ENCODE measurements at places on chromosomes 7 and 10.

DNA sequence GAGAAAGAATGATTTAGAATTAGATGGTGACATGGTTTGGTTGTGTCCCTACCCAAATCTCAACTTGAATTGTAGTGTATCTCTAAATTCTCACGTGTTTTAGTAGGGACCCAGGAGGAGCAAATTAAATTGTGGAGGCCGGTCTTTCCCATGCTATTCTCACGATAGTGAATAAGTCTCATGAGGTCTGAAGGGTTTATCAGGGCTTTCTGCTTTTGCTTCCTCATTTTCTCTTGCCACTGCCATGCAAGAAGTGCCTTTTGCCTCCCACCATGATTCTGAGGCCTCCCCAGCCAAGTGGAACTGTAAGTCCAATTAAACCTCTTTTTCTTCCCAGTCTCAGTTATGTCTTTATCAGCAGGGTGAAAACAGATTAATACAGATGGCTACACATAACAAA, 167.4 kb upstream of the SVIL start:
- DNase-seq: no peak

- no peak for DNase-seq
Observed at GRCh38 chr10:93580828-93581227, 14.4 kb downstream of the FFAR4 start.

DNA sequence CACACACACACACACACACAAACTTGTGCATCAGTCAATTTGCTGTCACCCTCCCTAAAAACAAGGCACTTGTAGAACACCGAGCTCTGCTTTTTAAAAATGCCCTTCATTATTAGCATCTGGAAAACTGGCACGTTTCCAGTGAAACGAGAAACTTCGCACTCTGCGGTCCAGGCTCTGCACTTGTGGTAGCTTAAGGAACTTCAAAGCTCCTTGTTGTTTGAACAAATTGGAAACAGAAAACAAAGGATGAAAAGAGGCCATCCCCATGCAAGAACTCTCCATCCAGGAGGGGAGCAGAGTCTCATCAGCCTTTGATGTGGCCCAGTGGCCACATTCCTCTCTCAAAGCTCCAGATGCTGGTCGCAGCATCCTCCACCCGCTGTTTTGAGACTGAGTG, 105.1 kb downstream of the C10orf90 start:
- no peak for DNase-seq

- no peak for DNase-seq
Observed at GRCh38 chr10:64635906-64636305, 1114.7 kb downstream of the REEP3 start.

DNA sequence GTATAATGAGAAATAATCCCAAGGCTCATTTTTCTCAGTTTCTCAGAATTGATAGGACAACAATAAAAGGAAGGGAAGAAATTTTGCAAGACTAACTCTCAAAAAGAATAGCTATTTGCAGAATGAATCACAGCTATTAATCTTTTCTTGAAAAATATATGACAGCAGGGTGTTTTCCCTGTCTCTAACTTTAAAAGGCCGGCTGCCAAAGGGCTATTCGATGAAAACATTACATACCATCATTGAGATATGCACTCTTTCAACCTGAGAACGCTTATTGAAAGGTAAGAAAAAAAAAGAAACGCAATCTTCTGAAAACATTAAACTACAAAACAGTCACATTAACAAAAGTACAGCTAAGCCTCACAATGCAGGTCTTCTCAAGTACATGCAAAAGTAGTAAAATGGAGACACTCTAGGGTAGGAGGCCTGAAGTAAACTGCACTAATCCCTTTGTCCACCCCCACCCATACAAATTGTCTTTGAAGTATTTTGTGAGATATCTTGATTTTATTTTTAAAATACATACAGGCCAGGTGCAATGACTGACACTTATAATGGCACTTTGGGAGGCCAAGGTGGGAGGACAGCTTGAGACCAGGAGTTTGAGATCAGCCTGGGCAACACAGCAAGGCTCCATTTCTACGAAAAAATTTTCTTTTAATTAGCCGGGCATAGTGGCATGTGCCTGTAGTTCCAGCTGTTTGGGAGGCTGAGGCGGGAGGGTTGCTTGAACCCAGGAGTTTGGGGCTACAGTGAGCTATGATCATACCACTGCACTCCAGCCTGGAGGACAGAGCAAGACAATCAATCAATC, 83.0 kb downstream of the PARD3 start:
- DNase-seq: no peak

DNA sequence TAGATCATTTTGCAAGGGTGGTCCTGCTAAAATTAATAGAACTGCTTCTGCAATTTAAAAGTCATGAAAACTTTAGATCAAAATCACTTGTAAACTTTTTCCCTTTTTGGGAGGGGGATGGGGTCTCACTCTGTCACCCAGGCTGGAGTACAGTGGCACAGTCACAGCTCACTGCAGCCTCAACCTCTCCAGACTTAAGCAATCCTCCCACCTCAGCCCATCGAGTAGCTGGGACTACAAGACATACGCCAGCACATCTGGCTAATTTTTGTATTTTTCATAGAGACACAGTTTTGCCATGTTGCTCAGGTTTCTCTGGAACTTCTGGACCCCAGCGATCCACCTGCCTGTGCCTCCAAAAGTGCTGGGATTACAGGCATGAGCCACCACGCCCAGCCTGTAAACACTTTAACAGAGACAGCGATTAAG, 79.7 kb downstream of the LRRC17 start:
- no peak for DNase-seq

All from activated CD4-positive, alpha-beta T cell treated with anti-CD3 and anti-CD28 coated beads, Interleukin-2, Interleukin-4, amounts not matched to agents 100 ng/mL and 50 ng/mL, durations not matched to agents 16 hours and 8 hours (primary cell).